CD4-positive, alpha-beta T cell (primary cell): ENCODE measurements at places on chromosomes 2 and 18.

DNA sequence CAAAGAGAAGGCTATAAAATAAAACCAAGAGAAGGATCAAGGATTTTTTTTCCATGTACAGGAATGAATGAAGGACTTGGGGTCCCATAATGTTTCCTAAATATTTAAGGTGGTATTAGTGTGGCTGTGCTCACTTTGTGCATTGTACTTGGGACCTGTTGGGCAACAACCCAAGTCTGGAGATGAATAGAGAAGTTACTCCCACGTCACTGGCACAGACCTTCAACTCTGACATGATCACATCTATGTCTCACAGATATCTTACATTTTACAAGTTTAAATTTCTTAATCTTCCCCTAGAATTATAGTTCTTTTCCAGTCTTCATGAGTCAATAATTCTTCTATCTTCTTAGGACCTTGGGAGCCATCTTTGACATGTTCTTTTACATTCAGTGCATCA, 133.4 kb downstream of the PLCL1 start:
- no peak for DNase-seq

DNA sequence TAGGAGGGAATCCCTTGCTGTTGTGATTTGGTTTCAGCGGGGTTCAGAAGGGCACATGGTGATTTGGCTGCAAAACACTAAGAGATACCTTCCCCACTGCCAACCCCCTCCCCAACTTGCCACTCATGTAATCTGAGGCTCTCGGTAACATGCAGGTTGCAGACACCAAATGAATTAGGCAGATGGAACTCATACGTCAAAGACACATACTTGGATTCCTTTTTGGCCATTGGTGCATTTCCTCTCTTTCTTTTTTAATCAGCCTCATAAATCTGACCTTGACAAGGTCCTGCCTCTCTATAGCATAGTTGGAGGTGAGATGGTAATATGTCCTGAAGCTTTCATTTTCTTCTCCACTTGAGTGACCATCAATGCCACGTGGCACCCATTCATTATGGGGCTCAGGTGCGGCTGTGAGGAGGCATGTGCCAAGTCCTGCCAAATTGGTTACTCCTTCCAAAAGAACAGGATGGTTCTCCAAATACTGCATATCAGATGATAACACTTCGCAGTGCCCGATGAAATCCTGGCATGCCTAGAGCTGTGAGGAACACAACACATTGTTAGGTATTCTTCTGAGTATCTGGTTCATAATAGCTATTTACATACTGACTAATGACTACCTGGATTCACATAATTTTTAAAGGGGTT, 8.3 kb upstream of the TMEM178A start:
- DNase-seq = no peak

DNA sequence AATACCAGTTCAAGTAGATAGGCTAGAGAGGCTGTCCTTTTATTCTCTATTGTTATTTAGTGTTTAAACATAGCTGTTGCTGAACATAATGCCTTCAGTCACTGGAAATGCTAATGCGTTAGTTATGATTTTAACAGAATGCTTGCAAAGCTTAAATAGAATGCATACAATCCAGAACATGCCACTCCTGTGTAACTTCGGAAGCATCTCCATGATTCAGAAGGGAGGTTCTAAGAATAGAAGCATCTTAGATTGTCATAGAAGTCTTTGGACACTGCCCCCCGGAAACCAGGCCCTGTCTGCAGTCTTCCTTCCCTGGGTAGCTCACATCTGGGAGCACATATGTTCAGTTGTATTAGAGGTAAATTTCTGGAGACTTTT, 73.2 kb downstream of the ZNF532 start:
- DNase-seq = no peak

GRCh38 chr2:95165030-95165370, 609 bp upstream of the ZNF2 start:
- no peak for DNase-seq

- no peak for DNase-seq
Observed at GRCh38 chr2:111657351-111657975, 226.5 kb downstream of the ANAPC1 start.

DNA sequence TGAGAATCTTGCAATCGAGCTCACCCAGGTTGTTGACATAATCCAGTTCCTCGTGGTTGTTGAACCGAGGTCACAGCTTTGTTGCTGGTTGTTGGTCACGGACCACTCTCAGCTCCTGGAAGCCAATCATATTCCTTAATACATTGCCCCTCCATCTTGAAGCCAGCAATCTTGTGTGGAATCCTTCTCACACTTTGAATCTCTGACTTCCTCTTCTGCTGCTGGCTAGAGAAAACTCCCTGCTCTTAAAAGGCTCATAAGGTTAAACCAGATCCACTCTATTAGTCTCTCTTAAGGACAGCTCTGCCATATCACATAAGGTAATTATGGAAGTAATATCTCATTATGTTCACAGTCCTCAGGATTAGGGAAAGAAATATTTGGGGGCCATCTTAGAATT, 41.1 kb downstream of the SP140 start:
- DNase-seq = no peak

DNA sequence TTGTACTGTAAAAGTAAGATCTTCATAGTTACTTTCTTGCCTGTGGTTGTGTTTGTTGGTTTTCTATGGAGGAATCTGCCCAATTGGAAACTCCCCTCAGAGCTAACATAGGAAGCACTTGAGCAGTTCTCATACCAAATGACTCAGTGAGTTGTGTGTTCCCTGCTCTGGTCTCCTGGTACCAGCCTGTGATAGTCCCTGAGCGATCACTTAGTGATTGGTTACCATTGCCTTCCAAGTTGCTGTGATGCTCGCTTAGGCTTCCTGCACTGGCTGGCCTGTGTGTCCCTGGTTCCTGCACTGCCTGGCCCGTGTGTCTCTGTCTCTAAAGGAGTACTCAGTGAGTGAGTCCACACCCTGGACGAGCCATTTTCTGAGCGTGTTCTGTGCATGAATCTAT, 133.0 kb downstream of the MAP4K4 start:
- no peak for DNase-seq

GRCh38 chr2:120682654-120683053, 53.0 kb upstream of the GLI2 start:
- DNase-seq = no peak

DNA sequence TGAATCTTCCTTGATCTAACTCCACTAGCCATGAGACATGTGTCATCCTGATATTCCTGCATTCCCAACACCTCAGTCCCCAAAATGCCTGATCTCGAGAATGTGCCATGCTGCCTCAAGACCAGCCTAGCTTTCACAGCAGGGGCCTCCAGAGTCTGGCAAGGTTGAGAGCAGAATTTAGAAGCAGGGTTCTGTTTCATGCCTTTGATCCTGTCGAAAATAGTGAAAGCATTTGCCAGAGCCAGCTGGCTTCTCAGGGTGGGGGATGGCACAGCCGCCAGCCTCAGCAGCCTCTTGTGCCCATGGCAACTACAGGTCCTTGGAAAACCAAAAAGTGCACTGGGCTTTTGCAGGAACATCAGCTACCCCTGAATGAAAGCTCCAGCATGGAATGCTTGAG, 143.5 kb downstream of the RTN4 start:
- no peak for DNase-seq

- no peak for DNase-seq
Observed at GRCh38 chr2:37224063-37224462, 7.3 kb downstream of the CEBPZ start.

DNA sequence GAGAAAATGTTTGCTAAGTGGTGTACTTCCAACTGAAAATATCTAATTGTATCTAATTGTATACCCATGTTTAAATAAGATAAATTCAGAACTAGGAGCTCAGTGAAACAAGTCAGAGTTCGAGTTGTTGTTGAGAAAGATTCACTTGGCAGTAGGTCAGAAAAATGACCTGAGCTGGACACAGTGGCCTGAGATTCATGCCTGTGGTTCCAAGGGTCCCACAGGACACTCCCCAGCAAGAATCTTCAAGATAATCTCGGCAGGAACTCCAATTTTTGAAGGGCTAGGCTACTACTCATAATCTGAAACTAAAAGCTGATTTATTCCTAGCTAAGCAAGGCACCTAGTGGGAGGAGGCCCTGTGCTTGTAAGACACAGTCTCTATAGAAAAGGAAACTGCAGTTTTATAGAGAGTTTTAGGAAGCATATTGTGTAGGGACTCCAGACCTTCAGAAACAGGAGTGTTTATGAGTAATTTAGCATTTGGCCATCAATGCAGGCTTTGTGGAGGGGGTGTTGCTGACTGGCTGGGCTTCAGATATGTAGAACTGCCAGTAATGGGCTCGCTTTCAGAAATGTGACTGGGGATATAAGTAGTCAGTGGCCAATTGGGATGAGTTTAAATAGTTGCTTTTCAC, 43.2 kb downstream of the SP140 start:
- DNase-seq = no peak

GRCh38 chr18:4286256-4286655, 168.9 kb downstream of the DLGAP1 start:
- DNase-seq = no peak

GRCh38 chr18:73118121-73118816, 250.5 kb upstream of the NETO1 start:
- no peak for DNase-seq

- no peak for DNase-seq
Observed at GRCh38 chr2:24723665-24724064, 69.5 kb downstream of the PTRHD1 start.
